ENCODE measurements at places on chromosomes 7 and 10.

DNA sequence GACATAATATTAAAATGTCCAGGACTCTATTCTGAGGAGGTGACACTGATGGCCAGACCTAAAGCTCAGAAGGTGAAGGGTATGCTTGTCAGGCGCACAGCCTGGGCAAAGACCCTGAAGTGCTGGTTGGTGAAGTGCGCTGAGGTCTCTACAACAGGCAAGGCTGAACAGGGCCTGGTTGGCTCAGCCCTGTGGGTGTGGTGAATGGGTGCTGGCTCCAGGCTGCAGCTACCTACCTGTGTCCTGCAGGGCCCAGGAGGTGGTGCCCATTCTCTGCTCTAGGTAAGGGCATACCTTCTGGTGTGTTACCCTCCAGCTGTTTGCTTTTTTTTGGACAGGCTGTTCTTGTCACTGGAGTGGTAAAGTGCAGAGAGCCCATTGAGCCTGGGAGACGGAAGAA, 85.1 kb downstream of the RAMP3 start:
- no peak for DNase-seq

DNA sequence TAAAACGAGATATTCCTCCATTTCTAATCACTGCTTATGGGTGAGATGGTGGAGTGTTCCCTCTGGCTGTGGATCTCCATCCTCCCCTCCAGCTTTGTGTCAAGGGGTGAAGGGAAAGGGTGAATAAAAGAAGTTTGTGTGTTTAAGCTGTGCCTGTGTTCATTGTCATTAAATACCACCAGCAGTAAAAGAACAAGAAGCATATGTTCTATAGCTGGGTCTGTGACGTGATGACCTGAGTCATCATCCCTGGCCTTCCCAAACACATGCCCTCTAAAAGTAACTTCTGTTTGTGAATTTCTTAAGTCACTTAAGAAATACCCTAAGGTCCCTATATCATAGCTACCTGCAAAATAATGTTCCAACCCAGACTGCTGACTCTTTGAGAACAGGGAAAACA, 104.9 kb downstream of the PPP1R17 start:
- DNase-seq: no peak

- DNase-seq: no peak
These were observed 34.7 kb downstream of the MINDY4 start for GRCh38 chr7:30805931-30806330.

DNA sequence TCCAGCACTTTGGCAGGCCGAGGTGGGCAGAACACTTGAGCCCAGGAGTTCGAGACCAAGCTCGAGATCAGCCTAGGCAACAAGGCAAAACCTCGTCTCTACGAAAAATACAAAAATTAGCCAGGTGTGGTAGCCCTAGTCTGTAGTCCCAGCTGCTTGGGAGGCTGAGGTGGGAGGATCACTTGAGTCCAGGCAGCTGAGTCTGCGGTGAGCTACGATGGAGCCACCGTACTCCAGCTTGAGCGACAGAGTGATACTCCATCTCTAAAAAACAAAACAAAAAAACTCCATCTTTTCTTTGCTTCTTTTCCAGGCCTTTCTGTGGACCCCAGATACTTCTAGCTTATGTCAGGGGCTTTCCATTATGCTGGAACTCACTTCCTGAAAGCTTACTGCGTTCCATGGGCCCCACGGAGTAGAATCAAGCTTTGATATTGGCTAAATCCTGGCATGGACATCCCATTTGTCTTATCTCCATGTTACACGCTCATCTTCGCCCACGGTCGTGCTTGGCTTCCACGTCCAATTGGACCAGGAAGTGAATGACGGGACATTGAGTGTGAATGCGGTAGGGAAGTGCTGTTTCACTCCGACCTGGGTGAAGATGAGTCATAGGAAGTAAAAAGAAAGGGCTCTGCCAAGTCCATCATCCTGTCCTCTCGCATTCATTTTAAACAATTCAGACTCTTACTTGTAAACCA, 45.7 kb downstream of the FAM171A1 start:
- no peak for DNase-seq

DNA sequence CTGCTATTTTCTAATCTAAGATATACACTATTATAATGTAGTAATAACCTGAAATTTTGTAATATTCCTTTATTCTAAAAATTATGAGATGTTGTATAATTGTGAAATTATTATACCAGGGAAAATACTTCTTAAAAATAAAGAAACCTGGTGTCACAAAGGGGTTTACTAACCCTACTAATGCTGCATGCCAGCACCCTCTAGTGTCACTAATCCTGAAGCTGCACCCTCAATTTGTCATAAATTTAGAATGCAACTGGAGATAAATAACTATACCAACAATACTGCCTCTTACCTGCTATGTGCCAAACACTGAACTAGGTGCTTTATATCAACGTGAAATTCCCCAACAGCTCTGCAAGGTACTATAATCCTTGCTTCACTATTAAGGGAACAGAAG, 30.8 kb downstream of the TM9SF3 start:
- no peak for DNase-seq

DNA sequence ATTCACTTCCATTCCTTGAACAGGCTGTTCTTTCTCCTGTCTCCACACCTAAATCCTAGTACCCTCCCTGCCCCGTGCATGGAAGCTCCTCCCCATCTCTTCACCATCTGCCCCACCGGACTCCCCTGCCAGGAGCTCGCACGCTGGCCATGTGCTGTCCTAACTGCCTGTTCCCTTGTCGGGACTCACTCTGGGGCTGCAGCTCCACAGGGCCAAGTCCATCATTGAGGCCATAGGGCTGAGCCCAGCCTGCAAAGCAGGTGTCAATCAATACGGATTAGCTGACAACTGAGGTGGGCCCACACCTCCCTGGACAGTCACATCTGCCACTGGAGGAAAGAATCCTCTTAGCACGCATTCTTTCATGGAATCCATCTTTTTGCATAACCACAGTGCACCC, 41.4 kb upstream of the DMBT1 start:
- no peak for DNase-seq

DNA sequence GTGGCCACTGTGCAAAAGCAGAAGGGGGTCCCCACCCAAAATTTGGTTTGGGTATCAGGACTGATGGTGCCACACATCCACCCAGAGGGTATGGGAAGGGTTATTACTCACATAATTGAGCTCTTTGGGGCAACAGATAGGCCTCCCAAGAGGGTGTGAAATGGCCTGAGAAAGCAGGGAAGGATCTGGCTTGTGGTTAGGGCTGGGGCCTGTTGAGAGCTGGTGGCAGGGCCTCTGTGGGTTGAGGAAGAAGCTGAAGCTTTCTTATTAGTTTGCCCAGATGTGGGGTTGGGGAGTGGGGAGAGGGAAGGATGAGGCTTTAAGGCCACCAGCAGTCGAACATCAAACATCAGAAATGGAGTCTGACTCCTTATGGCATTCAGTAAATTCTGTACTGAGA, 18.3 kb upstream of the MKI67 start:
- DNase-seq: no peak

- DNase-seq: no peak
These were observed 31.7 kb upstream of the DGKI start for GRCh38 chr7:137878333-137878961.

DNA sequence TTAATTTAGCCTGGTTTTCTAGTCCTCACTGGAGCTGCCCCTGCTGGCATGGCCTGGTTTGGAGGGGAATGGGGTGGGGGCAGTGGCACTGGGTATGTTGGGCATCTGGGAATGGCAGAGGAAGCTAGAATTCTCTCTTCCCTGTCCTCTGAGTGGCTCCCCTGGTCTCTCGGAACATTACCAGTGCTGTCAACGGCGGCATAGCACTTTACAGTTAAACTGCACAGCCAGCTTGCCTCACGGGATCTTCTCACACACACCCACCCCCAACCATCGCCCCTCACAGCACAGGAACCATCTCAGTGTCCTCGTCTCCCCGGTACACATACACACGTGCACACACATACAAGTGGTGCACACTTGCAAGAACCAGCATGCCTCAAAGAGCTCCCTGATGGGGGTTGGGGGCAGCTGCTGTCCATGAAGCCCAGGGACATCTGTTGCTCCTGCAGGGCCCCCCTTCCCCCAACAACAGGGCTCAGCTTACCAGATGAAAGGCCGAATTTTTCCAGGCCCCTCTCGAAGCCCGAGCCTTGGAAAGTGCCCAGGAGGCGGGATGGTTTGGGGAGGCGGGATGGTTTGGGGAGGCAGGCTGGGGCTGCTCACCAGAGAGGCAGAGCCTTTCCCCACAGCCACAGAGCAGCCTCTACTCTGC, 41.0 kb downstream of the TSPAN15 start:
- DNase-seq: no peak

- DNase-seq: no peak
These were observed 59.9 kb upstream of the COL13A1 start for GRCh38 chr10:69741671-69742355.

DNA sequence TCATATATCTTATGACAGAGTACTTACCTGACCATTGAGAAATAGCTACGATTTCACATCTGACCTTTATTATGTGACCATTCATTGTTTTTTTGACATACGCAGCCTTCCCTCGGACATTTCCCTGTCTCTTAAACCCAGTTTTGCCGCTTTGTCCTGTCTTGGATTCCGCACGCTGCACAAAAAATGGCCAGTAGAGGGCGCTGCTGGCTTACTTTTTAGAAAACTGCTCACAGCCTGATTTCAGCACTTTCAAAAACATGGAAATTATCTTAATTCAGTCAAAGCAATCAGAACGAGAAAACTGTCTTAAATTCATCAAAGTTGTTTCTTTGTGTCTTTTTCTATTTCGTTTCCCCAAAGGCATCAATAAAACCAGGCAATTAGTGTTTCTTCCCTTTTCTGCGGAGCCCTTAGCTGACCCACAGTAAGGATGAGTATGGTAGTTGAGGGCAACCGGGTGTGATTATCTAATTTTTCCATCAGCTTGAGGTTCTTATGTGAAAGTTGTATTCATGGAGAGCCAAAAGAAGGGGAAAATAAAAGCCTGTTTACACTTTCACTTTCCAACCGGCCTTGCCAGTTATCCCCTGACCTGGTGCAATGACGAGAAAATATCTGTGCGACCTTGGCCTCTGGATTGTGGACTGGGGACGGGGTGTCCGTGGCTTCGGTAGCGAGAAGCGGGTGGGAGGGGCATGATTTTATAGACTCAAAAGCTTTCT, 144.4 kb downstream of the DYNC1I1 start:
- peak; percentile 53 for DNase-seq

GRCh38 chr10:45052700-45053099, 52.0 kb downstream of the ZNF22 start:
- DNase-seq: no peak

GRCh38 chr10:124204726-124205125, 111.3 kb upstream of the CHST15 start:
- no peak for DNase-seq

DNA sequence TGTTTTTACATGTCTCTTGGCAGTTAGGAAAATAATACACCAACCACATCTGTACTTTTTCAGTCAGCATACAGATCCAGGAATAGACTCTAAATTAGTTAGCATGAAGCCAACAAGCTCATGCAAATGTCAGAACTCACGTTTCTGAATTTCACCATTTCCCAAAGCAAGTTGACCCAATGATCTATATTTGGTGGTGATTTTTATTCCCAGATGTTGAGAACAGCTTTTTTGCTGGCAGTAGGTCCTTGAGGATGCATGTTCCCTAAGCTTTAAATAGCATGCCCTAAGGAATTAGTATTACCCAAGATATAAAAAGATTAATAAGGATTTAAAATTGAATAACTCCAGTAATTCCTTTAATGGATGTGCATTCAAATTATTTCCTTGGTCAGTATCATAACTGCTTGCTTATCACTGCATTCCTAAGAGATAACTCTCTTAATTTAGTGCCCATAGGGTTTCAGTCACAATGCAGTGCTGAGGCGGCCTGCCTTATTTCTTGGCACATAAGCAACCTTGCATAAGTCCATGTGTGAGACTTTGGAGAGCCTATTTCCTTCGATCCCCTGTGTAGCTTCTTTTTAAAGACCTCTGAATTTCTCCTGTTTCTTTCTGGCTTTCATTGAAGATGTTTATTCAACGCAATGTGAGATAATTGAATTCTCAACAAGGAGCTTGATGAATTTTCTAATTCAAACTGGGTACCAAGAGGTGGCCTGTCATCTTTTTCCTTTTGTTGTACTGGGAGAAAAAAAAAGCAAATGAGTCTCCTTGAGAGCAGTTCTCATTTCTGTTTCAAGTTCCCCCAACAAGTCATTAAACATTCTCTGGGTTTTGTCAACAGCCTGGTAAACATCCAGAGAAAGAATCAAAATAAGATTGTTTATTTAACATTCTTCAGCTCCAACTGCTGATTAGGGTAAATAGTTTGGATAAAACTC, 135.3 kb upstream of the MEOX2 start:
- no peak for DNase-seq

DNA sequence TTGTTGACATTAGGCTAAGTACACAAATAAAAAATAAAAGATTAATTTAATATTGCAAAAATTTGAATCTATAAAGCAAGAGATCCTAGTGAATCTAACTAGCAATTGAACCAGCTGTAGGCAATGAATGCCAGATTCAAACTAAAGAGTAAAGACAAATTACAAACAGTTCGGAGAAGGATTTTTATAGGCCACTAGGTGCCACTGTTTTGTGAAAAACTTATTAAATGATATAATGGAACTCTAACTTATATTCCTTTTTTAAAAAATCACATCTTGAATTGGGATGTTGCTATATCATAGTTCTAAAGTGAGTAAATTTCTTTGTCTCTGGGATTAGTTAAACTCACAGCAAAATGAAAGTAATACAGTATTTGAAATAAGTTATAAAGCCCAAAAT, 39.1 kb upstream of the GNAI1 start:
- no peak for DNase-seq

GRCh38 chr10:10394933-10395658, 622.6 kb upstream of the CELF2 start:
- no peak for DNase-seq

DNA sequence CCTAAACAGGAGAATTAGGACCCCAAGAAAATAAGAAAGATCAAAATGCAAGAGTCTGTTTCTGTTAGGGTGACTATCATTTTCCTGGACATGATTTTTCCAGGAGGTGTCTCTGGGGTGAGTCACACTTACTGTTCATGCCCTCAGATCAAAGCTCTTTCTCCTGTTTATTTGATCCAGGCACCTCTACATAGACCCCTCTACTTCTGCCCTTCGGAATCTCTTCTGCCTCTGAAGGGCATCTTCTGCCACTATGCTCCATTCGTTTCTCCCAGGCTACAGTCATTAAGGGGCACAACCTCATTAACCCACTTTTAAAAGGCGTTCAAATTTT, 1328.0 kb downstream of the GATA3 start:
- DNase-seq: no peak

GRCh38 chr7:137976696-137977095, 25.2 kb downstream of the CREB3L2 start:
- no peak for DNase-seq

DNA sequence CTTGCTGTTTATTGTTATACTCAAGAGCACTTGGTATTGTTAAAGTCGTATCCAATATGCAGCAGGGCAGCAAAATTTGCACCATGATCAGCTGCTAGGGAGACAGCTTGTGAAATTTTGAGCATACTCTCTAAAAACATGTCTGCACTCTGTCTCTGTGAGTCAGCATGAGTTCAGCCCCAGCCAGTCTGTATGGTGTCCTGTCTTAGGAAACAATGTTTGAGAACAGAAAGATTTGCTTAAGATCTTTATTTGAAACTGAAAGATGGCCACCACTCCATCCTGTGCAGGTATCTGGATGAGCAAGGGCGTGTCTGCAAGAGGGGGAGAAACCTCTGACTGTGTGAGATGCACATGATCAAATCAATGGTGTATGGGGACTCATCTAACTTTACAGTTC, 97.1 kb downstream of the GNAI1 start:
- no peak for DNase-seq

- DNase-seq: no peak
These were observed 108.8 kb downstream of the ADCY1 start for GRCh38 chr7:45682836-45683555.

- no peak for DNase-seq
These were observed 66.1 kb downstream of the MBL2 start for GRCh38 chr10:52706332-52707070.

GRCh38 chr10:3503299-3503698, 281.7 kb downstream of the KLF6 start:
- DNase-seq: no peak
